Liver (tissue), 10 donors: ENCODE measurements at places on chromosomes 7 and 10.

DNA sequence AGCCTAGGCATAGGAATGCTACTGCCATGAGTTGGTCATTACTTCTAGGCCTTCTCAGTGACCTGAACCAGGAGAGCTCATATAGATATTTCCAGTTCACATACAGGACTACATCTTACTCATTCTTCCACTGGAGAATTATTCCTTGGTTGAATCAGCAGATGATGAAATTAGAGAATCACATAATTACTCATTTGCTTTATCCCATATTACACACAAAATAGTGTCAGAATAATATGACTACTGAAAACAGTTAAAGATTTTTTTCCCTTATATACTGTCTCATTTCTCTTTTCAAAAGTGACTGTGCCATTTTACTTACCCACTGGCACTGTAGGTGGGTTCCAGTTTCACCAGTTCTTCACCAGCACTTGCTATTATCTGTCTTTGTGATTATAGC lies 18.5 kb downstream of the BMS1 start:
- DNase-seq: no peak

GRCh38 chr10:22301193-22301592 lies 15.0 kb upstream of the COMMD3 start:
- DNase-seq: no peak

DNA sequence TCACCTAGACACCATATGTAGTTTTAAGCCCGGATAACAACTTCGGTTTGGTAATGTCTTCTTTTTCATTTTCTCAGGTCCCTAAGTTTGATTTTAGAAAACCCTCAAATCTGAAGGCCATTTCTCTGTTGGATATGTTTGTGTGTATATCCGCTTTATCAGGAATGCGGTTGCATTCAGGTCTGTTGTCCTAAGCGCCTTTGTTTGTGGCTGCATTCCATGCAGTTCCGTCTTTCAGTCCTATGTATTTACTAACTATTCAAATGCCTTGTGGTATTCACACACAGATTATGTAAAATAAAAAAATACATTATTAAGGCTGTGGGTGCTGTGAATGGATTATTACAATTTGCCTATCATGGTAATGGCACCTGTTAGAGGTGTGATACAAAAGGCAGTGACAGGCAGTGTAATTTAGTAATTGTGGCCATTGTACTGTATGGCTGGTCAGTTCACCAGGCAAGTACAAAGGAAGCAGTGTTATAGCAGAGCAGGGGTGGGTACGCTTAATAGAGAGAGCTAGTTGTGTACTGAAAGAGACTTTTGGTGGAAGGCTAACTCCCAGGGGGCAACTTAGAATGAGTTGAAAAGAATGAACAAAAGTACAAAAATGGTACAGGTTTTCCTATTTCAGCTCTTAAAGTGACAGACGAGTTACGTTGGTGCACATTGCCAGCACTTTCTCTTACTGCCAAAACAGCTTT lies 136.4 kb downstream of the VTI1A start:
- DNase-seq: no peak

DNA sequence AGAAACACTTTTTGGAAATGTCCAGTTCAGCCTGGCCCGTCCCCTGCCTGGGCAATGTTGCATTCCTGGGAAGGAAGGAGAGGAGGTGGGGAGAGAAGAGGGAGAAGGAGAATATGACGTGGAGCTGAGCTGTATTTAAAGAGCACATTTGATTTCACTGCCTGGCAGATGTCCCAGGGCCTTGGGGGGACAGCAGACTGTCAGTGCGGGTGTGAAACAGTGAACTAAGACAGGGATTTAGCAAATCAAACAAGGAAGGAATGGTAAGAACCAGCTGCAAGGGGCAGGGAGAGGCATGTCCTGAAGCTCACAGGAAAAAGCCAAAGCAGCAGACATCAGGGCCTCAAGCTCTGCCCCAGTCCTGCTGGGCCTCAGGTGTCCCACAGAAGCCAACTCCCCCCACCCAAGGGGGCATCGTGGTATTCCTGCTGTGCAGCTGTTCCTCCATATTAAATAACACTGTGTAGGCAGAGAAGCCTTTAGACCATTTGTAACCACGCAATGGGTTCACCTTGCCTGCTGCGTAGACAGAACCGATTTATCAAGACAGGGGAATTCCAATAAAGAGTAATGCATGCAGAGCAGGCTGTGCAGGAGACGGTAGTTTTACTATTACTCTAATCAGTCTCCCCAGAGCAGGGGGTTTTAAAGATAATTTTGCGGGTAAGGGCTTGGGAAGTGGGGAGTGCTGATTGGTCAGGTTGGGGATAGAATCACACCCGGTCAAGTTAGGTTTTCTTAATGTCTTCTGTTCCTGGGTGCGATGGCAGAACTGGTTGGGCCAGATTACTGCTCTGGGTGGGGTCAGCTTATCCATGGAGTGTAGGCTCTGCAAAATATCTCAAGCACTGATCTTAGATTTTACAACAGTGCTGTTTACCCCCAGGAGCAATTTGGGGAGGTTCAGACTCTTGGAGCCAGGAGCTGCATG lies 18.3 kb downstream of the LEP start:
- no peak for DNase-seq

GRCh38 chr10:132654708-132655661 lies 117.4 kb downstream of the INPP5A start:
- DNase-seq: peak; percentile 62

- no peak for DNase-seq
Measured at GRCh38 chr10:86167762-86168128, 198.8 kb downstream of the GRID1 start.

- no peak for DNase-seq
Measured at GRCh38 chr10:112958275-112958995, 8.4 kb downstream of the TCF7L2 start.

DNA sequence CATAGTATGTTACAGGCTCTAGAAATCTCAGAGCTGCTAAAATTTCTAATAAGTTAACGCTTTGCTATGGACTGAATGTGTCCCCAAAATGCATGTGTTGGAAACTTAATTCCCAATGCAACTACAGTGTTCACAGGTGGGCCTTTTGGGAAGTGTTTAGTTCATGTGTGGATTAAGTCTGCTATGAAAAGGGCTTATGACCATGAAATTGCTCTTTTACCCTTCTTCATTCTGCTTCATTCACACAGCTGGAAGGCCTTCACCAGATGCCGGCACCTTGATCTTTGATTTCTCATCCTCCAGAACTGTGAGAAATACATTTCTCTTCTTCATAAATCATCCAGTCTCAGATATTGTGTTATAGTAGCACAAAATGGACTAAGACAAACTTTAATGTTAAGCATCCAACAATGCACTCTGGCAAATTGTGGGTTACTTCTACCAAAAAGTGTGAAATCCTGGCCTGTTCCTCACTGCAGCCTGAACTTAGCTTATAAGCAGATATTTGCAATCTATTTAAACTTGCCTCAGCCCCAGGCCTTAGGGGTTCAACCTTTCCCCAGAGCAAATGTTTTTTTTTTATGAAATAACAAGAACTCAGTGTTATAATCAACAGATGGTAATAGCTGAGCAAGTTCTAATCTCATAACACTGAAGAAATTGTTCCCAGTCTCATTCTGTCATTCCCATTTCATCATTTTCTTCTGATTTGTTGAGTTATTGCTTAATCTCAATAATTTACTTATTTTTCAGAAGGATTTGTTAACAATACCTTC lies 523.6 kb downstream of the KIF20B start:
- no peak for DNase-seq

DNA sequence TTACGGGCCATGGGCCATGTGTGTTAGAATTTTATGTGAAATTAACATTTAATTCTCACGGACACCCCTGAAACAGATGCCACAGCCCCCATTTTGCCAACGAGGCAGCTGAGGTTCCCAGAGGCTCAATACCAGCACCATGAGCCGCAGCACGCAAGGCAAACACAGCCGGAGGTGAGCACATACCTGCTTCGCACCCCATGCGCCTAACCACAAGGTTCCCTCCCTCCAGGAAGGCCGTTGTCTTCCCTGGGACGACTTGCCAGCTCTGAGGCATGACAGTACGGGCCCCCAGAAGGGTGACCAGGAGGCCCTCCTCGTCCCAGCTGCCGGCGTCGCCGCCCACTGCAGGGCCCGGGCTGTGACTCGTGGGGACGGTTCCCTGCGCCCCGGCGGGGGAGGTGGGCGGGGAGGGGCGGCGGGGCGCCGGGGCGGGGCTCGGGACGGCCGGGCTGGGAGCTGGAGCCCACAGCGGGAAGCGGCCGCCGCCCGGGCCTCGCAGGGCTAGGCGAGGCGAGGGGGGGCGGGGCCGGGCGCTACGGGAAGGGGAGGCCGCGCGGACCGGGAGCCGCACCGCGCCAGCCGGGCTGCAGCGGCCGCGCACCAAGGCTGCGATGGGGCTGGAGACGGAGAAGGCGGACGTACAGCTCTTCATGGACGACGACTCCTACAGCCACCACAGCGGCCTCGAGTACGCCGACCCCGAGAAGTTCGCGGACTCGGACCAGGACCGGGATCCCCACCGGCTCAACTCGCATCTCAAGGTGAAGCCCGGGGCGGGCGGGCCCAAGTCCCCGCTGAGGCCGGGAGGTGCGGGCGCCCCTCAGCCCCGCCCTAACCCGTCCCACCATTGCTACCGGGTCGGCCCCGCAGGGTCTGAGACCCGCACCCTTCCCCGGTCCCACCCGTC lies at the start of gene CAV2:
Gene CAV2 (plus strand): TSS at position 571 of the 910 bp plus-strand sequence. CDS start 44 bp downstream, at position 615.
- DNase-seq: peak; percentile 55

DNA sequence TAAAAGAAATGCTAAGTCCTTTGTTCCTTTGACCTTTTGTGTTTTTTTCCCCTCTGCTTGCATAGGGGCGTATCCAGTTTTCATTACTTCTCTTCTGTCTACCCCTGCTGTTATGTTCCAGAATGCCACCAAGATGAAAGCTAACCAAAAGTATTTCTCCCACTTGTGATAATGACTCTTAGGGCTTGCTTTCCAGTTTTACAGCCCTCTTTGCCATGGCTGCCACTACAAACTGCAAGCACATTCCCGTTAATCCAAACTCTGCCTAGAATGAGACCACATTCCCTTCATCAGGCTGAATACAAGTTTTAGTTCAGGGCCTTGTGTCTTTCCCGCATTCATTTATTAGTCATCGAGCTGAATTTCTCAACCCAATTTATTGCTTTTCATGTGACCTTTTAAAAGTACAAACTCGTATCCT lies 23.6 kb upstream of the CD36 start:
- DNase-seq: no peak

DNA sequence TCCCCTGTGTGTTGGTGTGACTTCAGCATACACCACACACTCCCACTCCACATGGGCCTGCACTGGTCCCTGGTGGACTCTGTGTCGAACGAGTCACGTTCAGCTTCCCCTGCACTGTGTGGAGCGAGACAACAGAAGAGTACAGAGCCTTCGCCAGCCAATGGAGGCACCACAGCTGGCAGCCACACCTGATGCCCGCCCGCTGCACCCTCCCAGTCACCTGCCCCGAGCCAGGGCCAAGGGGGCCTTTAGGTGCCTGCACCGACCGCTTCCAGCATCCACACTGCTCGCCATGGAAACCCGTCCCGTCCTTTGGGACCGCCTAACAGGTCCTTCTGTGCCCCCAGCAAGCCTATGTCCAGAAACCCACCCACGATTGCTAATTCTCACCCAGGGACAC lies 9.2 kb downstream of the FOXL3 start:
- DNase-seq: no peak

- no peak for DNase-seq
Measured at GRCh38 chr10:125708971-125709503, 10.5 kb upstream of the EDRF1 start.

GRCh38 chr10:50997461-50997860 lies 76.8 kb upstream of the PRKG1 start:
- DNase-seq: no peak

DNA sequence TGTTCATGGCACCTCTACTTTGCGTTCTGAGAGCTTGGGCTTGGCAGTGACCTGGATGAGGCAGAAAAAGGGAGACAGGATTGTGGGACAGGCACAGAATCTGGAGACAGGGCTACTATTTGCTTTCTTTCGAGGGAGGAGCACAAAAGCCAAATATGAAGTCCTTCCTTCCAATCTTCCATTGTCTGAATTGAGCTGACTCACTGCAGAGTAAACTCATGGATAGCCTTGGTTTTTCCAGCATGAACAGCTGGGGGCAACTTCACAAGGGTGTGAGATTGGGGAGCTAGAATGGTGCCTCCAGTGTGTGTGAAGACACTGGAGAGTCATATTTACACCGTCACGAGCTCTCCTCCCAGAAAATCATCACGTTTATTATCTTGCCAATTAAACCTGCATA lies 55.6 kb upstream of the NRP1 start:
- no peak for DNase-seq

- no peak for DNase-seq
Measured at GRCh38 chr10:71179382-71179781, 33.0 kb upstream of the UNC5B start.

GRCh38 chr10:79022565-79023230 lies 46.1 kb upstream of the ZMIZ1 start:
- DNase-seq: peak; percentile 55

DNA sequence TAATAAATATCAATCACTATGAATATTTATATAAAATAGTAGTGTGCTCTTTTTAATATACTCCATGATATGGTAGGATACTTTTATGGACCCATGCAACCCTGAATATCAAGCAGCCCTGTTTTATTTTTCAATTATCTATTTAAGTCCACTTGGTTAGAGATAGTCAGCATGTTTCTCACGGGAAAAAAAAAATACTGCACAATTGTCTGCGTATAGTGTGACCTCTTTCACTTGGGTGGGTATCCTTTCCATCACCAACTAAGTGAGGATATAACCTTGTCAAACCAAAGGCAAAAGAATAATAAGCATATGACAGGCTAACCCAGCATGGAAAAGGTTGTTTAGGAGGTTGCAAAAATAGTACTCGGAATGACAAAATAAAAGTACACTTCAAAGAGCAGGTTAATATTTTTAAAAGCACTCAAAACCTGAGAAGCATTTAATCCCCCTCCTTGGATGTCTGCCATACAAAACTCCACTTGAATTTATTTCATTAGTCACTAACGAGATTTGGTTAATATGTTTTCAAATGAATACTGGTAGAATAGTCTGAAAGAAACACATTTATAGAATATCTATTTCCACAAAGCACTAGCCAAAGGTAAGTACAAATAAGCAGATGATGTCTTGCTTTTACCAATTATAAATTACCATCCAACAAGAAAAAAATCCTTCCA lies 76.5 kb downstream of the IMMP2L start:
- no peak for DNase-seq

DNA sequence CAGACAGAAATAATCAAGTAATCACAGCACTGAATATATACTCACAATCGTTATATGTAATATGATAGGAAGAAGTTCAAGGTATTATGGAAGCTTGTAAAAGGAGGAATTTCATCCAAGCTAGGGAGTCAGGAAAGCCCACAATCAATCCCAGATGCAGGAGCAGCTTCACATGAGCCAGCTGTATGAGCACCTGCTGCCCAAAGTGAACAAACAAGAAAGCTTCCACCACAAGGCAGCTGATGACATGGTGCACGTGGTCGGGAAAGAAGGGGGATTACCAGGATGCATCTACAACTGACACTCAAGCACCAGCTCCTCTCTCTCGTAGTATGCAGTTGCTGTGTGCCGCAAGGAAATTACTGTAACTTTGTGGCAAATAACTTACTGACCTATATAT lies 225.2 kb downstream of the XPNPEP1 start:
- no peak for DNase-seq
